ENCODE measurements at places on chromosomes 2 and 18.

DNA sequence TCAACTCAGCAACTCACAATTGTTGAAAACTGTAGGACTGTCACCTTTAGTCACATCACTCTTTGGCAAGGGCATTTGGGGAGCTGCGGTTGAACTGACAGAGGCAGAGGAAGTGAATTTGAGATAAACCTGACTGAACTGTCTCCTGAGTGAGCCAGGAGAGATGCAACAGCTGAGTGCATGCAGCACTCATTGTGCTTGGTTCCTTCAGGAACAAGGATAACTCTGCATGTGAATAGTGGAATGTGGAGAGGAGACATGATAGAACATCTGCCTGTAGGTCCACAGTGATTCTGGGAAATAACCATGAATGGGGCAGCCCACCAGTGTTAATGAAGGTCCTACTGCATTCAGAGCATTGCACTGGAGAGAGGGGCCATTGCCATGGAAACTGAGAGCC is 494.7 kb downstream of the STK39 start:
- no peak for DNase-seq

DNA sequence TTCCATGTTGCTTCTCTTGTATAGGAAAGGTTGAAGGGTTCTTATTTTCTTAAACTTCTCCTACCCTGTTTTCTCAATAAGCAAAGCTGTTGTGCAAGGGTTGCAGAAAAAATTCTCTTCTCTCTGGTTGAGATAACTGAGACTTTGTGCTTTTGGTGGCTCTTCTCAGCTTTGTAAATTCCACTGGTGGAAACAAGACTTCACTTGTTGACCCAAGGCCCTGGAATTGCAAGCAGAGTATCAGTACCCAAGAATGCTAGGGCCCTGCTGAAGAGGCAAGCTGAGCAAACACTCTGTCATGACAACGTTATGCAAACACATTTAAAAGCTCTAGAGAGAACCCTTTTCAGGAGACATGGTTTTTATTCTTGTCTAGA is 294.7 kb upstream of the EPAS1 start:
- DNase-seq: no peak

- peak; percentile 90 for DNase-seq
Observed at GRCh38 chr2:204274991-204275390, 270.3 kb upstream of the PARD3B start.

DNA sequence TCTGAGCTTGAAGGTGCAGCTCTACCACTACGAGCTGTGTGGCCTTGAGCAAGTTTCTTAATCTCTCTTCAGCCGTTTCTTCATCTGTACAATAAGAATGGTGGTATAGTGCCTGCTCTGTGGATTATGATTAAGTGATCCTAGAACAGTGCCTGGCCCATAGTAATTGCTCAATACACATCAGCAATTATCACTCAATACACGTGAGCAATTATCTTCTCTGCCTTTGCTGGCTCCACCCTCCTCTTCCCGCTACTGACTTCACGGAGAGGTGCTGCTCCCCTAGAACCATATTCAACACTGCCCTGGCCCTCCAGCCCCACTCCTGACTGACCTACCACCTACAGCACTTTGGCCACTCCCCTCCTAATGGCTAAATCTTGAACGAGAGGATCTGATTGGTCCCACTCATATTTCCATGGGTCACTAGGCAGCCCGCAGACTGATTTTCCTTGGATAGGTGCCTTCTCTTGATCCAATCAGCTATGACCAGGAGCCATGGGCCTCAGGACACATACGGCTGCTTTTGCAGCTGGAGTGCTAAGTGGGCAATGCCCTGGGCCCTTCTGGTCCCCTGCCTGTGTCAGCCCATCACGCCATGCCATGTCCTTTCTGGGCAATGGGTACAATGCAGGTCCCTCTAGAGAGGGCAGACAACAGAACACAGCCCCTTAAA is 77.5 kb downstream of the STPG4 start:
- DNase-seq: no peak
